ENCODE measurements at places on chromosomes 1 and 21.
A peak's percentile ranks its signal among the peaks of the same experiment; 100 is the strongest.

- no peak for DNase-seq
Measured at GRCh38 chr1:108011295-108011694, 46.3 kb upstream of the VAV3 start.

- DNase-seq: peak; percentile 34
Measured at GRCh38 chr1:100423832-100424337, 71.6 kb downstream of the CDC14A start.

DNA sequence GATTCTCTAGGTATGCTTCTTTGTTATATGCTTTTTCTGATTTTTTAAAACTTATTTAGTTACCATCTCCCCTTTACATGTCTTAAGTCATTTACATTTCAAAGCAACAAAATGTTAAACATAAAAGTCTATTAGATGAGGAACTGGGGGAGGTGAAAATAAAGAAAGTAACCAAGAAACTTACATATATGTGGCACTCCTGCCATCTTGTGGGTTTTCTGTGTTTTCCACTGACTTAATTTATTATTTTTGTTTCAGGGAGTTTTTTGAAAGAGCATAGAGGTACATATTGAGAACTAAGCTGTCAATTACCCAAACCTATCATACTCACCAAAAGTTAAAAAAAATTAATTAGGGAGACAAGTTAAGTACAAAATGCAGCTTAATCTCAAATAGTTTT, 1531.1 kb downstream of the MRPL39 start:
- DNase-seq: no peak

DNA sequence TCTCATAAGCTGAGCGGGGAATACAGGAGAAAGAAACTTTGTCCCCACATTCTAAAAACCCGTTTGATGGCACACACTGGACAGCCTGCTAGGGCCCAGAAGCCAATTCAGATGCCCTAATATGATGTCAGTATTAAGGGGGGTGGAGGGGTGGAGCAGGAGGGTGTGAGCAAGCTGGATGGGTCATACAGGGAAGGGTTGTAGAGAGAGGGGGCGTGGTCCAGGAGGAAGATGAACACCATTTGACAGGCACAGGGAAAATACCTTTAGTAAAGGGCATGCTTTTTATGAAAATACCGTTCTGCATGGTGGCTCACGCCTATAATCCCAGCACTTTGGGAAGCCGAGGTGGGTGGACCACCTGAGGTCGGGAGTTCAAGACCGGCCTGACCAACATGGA, 6.0 kb downstream of the TARS2 start:
- DNase-seq: no peak

GRCh38 chr1:11886986-11887665, 28.4 kb upstream of the NPPB start:
- no peak for DNase-seq

DNA sequence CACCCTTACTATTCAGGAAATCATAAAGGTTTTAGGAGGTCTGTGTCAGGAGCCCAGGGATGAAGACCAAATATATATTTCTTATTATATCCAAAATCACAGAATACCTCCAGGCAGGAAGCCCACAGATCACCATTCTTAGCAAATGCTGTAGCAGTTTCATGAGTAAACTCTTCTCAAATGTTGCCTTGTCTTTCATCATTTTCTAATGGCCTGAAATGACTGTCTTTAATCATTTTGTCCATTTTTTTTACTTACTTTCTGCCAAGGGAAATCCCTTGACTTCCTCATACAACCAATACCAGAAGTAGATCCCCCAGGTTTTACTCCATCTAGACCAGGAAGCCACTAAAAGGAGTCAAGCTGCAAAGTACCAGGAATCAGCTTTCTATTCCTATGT, 32.4 kb downstream of the PSMG1 start:
- DNase-seq: no peak

DNA sequence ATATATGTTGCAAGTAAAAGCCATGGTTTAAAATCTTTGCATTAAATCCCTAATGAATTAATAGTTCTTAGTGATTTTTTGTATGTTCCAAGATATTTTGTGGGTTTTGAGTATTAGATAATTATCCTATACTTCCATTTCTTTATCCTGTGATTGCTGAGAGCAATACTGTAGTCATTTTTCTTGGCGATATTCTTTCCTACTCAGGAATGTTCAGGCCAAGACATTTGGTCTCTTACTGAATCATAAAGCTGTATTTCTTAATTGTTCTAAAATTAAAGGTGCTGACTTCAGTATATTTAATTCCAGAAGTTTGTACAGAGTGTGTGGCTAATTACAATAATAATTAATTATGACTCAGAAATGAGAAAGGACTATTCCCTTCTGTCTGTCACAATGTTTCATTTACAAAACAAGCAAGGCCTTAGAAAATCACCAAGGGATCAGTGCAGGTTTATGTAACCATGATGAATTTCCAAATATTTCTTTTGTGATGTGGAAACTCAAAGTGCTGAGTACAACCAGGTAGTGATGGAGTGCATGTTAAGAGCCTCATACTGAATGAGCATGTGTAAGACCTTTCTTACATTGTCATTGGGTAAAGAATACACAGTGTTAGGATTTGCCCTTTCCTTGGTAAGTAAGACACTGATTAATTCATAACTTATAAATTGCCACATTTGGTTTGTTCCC, 161.2 kb downstream of the HMCN1 start:
- no peak for DNase-seq

DNA sequence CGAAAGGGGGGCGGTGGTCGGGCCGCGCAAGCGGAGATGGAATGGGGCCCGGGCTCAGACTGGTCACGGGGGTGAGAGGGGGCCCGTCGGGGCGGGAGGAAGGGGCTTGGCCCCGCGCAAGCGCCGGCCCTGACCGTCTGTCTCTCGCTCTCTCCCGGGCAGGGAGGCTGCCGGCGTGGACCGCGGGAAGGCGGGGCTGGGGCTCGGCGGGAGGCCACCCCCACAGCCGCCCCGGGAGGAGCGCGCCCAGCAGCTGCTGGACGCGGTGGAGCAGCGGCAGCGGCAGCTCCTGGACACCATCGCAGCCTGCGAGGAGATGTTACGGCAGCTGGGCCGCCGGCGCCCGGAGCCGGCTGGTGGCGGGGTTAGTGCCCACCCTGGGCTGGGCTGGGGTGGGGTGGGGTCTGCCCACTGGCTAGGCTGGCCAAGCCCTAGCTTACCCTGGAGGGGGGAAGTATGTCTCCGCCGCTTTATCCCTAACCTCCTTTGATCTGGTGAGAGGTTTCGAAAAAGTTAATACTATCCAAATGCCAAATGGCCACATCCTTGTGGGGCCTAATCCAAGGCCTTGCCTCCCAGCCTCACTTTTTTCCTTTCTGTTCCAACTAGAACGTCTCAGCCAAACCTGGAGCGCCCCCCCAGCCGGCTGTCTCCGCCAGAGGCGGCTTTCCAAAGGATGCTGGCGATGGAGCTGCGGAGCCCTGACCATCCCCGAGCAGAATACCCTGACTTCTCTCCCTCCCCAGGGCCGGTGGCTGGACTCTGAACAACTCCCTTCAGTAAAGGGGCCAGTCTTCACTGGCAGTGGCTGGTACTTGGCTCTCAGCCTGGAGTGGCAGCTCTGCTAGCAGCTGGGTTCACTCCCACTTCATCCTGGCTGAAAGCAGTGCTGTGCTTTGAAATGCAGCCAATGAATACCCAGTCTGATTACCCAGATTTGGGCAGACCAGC, 636 bp upstream of the YRDC start:
- DNase-seq: peak; percentile 68

GRCh38 chr1:67166196-67166595, at the start of gene IL23R:
Gene IL23R, plus strand, starts transcription at chr1:67166454. Its CDS starts 1,667 bp downstream, at chr1:67168121.
- no peak for DNase-seq

DNA sequence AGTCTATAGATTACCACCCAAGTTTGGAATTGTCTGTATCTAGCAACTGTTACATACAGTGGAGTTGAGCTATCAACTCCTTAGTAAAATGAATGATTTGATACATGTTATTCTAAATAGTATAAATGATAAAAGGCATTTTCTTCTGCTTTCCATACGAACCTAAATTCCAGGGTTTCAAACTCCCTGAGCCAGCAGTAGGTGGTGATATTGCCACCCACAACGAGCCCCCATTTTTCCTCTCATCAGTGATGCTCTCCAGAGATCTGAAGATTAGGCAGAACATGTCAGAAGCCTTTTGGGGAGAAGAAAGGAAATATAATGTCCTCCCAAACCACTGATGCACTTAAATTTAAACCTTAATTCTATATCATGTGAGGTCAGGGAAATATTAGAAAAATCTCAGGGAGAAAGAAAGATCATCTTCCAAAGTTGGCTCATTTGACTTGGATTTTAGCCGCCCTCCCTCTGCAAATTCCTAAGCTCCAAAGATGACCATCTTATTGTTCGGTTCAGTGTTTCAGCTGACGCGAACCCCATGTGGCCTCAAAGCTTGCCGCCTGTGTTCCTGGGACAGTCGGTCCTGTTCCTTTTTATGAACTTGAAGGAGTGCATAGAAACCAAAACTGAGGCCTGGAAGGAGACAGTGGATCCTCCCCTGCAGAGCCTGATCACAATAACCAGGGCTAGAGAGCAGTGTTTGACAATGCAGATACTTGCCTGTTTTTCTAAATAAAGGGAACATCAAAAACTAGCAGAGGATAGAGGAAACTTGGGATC, 2.3 kb downstream of the EVA1C start:
- no peak for DNase-seq

DNA sequence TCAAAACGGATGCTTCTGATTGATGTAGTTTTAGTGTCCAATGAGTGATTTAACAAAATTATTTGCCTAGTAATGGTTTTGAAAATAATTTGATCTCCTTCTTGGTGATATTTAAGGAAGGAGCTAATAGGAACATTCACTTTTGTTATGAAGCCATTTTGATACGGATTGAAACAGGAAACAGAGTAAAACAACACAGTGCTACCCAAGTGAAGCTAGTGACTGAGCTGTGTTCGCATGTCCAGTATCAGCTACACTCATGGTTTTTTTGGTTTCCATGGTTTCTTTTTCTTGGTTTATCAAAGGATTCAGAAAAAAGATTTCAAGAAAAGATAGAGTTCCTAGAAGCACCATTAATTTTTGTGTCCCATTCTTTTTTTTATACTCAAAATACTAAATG, 40.1 kb upstream of the PLEKHO1 start:
- no peak for DNase-seq

DNA sequence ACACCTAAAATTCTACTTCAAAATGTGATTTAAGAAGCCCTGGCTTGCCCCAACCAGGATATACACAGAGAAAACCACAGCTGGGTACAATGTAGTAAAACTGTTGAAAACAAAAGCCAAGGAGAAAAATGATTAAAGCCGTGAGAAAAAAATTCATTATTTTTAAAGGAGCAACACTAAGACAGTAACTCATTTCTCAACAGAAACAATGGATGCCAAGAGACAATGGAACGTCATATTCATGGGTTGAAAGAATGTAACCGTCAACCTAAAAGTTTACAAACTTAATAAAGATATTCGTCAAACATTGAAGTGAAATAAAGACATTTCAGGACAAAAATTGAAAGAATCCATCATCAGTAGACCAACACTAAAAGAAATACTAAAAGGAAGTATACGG, 340.9 kb downstream of the KIF26B start:
- DNase-seq: no peak

- peak; percentile 55 for DNase-seq
Measured at GRCh38 chr1:17119076-17119772, at the start of gene PADI2. Gene PADI2, minus strand, starts transcription at chr1:17119451. Its CDS starts 80 bp downstream, at chr1:17119371.

GRCh38 chr1:246901874-246902273, 29.9 kb downstream of the AHCTF1 start:
- DNase-seq: no peak

GRCh38 chr1:76949503-76949902, 82.2 kb downstream of the ST6GALNAC5 start:
- DNase-seq: no peak

- DNase-seq: no peak
Measured at GRCh38 chr1:228958121-228958520, 222.8 kb downstream of the RHOU start.

DNA sequence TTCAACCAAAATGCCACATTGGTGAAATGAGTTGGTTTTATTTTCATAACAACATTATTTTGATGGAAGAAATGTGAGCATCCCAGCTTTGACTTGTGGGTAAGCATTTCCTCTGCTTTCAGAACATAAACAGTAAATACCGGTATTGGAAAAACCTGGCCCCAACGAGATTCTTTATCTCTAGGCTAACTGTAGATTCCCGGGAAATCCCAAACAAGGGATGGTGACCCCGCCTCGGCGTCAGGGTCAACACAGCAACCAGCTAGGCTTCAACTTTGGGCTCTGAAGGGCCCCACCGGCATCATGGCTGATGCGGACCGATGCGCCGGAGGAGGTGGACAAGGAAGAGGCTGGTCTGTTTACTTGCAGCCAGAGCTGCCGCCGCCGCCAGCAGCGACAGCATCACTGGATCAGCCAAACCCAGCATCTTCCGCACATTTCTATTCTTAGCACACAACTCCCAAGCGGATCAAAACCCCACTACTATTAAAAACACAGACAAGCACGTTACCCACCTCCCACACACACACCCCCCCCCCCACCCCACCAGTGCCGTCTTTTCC, 1.1 kb downstream of the AKT3 start:
- DNase-seq: peak; percentile 46

DNA sequence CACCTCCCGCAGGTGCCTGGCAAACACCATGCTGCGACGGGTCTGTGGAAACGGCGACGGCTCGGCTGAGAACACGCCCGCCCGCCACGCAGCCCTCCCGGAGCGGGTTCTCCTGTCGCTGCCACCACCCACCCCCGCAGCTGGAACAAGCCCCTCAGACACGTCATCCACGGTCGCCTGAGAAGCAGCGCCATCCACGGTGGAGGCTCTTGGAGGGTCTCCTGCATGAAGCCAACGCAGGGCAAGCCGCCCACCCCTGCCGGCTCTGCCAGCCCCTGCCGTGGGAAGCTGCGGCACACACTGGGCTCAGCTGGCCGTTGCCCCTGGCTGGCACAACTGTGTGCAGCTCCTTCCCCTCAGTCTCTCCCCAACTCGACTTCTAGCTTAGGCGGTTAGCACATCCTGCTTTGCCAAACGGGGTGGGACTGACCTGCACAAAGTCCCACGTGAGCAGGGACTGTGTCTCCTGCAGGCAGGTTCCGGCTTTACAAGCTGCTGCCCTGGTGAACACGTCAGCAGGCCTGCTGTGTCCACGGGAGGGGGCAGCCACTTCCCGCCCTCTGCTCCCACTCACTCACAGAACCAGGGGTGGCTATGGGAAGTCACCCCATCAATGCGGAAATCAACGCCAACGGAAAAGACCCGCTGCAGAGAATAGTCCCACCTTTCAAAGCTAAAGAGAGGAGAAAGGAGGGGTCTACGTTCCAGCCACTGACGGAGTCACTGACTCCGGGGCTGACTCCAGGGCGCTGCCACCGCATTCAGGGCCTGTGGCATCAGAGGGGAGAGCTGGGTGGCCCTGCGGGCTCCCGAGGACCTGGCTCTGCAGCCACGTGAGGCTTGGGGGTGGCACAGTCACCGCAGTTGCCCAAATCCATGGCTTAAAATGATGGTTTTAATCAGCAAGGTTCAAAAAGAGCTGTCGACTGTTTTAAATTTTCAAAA, 10.3 kb downstream of the POFUT2 start:
- DNase-seq: peak; percentile 24
